ENCODE measurements at places on chromosomes 11 and 22.

GRCh38 chr11:114775875-114776621 is 97.7 kb downstream of the NXPE2 start:
- DNase-seq: no peak

DNA sequence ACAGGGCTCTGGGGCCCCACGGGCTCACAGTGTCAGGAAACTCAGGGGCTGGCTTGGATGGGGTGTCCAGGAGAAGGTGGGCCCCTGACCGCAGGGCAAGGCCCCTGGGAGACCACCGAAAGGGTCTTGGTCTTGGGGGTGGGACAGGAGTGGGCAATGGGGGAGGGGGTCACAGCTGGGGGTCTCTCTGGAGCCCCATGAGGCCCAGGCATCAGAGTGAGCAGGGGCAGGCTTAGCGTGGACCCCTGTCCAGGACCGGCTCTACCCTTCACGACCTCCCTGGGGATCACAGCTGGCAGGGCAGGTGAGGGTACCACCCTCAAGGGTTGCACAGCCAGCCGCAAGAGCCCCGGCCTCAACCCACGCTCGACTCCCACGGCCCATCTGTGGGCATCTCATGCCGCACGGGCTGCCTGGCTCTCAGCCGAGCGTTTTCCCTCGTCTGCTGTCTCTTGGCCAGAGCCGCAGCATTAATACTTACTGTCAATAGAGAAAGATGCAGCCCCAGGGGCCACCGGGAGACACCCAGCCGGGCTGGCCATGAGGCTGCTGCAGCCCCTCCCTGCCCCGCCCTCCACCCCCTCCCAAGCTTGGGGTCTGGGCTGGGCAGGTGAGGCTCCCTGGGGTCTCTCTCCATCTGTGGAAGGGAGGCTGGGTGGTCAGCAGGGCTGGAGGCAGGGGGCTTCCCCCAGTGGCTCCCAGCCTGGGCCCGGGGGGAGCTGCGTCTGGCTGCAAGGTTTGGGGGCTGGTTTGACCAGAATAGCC is 662 bp downstream of the MUC5B start:
- no peak for DNase-seq

DNA sequence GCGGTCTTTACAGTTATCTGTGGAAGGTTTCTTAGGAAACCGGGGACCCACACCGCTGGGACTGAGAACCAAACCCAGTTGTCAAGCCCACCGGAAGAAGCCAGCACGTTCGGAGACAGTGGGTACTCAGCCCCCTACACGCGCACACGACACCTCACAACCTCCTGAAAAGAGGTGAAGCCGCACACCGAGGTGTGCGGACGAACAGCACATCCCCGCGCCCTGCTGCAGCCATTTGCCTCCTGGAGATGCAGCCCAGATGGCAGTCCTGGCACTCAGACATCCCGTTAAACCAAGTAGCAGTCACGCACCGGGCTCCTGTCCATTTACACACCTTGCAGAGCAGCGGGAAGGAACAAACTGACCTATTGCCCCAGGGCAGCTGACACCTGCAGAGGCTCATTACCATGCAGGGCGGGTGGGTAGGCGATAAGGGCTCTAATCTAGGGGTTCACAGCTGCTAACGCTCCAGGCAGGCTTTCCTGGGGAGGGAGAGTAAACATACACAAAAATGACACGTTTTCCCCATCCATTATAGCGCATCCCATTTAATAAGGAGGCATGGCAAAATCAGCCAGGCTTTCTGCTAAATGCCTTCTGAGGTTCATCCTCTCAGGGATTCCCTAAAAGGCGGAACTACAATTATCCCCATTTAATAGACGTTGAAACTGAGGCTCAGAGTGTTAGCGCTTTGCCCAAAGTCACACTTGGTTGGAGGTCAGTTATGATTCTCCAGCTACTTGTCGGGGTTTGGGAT is 864 bp upstream of the EHBP1L1 start:
- no peak for DNase-seq

DNA sequence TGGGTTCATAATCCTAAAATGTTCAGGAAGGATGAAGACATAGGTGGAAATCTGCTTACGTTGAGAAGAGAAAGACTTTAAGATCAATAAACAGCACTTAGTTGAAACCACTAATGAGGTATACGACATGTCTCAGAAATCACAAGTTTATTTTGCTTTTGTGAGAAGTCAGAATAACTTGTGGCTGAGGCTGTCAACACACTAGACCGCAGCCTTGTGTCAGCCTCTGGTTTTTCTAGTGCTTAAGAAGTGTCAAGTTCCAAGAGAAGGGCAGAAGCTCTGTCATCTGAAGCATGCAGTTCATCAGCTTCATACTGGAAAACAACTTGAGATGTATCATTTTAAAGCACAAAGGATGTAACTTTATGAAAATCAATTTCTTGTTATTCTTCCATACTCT is 420.9 kb downstream of the METTL15 start:
- no peak for DNase-seq

DNA sequence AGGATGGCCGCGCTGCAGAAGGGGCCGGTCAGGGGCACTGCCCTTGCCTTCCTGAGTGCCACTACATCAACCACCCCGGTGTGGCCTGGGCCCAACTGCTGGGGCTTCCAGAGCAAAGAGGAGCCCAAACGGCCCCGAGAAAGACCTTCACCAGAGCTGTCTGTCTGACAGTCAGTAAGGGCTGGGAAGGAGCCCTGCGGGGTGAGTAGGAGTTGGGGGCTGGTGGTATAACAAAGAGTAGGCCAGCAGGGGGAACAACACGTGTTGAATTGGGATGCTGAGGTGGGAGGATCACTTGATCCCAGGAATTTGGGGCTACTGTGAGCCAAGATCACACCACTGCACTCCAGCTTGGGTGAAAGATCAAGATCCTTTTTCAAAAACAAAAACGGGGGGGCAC is 3.9 kb downstream of the GSTT4 start:
- DNase-seq: no peak

DNA sequence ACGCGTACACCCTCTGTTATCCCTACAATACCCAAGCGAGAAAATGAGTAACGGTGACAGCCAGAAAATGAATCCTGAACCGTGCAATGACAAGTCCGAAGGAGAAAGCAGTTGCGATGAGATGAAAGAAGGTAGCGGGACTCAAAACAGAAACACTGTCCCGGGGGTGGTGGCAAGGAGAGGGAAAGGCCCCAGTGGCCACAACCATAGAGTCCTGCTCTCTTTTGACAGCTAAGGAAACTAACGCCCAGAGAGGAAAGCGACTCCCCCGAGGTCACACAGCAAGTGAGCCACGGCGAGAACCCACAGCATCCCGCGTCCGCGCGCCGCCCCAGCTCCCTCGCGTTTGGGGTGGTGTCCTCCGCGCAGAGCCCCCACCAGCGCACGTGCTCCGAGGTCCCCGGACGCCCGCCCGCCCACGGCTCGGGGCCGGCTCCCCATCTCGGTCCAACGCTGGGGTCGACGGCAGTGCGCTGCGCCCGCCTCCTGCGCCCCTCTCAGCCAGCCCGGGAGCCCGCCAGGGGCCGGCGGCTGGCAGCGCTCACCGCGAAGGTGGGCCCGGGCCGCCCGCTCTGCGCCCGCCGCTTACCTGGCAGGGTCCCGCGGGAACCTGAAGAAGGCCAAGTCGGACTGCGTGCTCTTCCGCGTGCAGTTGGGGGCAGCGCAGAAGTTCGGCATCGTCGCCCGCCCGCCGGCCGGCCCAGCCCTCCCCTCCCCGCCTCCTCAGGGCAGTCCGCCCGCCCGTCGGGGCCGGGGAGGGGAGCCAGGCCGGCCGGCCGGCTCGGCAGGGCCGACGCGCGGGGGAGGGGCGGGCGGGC is 564 bp downstream of the THAP12 start:
- no peak for DNase-seq

DNA sequence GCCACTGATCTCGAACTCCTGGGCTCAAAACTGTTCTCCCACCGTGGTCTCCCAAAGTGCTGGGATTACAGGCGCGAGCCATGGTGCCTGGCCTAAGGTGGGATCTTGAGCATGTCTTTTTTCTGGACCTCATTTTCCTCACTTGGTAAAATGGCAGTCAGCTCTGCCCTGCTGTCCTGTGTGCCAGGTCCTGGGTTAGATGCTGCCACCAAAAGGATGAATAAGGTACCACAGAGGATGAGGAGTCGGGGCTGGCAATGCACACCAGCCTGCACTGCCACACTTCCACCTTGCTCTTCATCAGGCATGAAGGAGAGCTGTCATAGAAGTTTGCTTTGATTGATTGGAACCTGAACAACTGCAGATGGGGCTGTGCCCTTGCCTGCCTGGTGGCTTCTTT is 32.3 kb downstream of the ACO2 start:
- DNase-seq: no peak

DNA sequence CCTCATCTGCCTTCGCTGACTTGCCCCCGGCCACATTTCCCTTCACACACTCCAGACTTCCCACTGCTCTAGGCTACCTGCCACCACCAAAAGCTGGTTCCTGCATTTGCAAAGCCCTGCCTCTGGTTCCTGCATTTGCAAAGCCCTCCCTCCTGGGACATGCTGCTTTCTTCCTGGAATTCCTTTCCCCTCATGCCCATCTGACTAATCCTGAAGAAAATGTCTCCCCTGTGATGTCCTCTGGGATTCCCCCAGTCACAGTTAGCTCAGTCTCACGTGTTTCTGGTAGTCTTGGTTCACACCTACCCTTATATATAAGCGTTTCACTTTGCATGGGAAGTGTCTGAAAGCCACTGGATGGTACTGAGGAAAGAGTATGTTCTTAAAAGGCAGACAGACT is 206.9 kb downstream of the DBX1 start:
- no peak for DNase-seq

GRCh38 chr22:34763496-34763895 is 302.5 kb upstream of the ISX start:
- DNase-seq: no peak

DNA sequence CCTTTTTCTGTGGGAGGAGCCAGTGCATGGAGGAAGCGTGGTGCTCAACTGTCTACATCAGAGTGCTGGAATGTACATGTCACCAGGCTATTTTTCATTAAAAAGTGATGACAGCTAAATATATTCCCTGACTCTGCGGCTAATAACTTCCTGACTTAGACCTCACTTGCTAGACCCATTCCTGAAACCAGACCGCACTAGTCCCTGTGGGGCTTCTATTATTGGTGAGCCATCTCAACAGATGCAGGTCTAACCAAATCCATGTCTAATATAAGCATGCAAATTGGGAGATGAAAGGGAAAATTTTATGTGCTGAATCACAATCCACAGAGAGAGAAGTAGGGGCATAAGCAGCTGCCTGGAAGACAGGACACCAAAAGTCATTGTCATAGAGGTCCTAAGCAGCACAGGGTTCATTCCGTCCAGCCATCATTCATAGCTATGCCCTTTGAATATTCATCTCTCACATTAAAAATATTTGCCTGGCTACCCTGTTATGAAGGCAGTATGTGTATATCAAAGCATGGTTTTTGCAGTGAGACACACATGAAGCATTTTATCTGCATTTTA is 110.9 kb upstream of the BLID start:
- DNase-seq: no peak

DNA sequence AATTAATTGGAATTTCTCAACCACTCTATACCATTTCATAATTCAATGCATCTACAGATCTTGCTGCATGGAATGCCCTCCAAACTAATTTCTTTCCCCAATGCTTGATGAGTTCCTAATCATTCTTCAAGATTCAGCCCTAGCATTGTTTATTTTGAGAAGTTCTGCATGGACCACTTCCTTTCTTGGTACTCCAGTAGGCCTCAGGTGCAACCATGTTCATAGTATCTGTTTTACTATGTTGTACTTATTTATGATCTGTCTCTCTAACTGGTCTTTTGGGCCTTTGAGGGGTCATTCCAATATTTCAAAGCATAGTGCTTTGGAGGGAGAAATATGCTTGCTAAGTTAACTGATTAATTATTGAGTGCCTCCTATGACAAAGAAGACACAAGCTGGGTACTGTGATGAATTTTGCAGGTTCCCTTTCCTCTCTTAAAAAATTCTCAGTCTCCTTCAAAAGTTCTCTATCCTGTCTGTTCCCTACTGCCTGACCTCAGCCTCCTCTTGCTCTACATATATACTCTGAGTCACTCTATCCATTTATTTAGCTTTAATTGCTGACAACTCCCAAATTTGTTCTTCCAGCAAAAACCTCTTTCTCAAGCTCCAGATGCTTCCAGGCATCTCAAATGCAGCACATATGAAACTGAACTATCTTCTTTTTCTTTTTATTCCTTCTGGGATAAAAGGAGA is 9.5 kb downstream of the MRPL17 start:
- DNase-seq: no peak

- DNase-seq: no peak
Observed at GRCh38 chr11:11622772-11623171, 967 bp upstream of the GALNT18 start.
